ENCODE measurements at places on chromosomes 7 and 10. TPM values are rescaled to one million over a fixed set of nuclear protein-coding genes. Genes with fewer than 3 reads are reported as not detected.
A peak's percentile ranks its signal among the peaks of the same experiment; 100 is the strongest.

The VSTM4 gene
- total RNA-seq: 0.51 TPM

The HK1 gene
- 38.7 TPM for total RNA-seq

GRCh38 chr7:36875794-36876193, 151.5 kb upstream of the AOAH start:
- H3K27me3 ChIP-seq: no peaks in the 10 kb centered on the region
- no peak overlapping the region for H3K27ac ChIP-seq
- DNase-seq: peak; percentile 66
- H3K4me1 ChIP-seq: peaks cover 13% of the 10 kb centered on the region
- peaks cover 22% of the 10 kb centered on the region for H3K36me3 ChIP-seq

The REPIN1 gene
- 85.4 TPM for total RNA-seq

DNA sequence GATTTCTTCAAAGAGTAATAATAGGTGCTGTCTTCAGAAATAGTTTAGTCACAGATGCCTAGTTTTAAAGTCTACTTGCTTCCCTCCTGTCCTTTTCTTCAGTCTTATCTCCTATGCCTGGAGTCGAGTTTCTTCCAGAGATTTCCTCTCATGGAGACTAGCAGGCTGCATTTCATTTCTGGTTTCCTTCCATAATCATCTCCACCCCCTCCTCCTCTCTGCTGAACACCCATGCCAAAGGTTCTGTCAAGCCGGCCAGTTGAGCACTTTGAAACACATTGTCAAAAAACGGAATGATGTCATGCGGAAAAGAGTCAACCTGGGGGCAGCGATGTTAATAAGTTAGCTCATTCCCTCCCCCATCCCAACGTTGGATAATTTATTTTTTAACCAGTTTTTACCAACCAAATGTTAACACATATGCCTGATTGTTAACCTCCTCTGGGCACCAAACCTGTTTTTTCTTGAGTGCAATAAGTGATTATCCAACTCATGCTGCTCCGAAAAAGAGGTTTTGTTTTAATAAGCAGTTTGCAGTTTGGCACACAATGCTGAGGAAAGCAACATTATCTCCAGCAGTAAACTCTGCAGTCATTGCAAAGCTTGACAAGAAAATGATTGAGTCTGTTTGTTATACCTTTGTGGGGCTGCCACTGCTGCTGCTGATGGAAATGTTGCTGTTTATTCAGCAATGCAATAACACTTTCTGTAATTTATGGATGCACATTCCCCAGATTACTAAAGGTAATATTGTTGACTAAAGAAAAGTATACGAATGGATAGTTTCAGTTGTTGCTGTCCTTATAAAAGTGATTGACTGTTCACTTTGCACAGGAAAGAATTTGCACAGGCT, 161.6 kb downstream of the LRMDA start:
- DNase-seq: no peak
- H3K4me3 ChIP-seq: no peak overlapping the region
- no peaks in the 10 kb centered on the region for H3K36me3 ChIP-seq
- H3K27ac ChIP-seq: no peak overlapping the region
- no peaks in the 10 kb centered on the region for H3K4me1 ChIP-seq
- H3K27me3 ChIP-seq: peaks cover 8% of the 10 kb centered on the region

DNA sequence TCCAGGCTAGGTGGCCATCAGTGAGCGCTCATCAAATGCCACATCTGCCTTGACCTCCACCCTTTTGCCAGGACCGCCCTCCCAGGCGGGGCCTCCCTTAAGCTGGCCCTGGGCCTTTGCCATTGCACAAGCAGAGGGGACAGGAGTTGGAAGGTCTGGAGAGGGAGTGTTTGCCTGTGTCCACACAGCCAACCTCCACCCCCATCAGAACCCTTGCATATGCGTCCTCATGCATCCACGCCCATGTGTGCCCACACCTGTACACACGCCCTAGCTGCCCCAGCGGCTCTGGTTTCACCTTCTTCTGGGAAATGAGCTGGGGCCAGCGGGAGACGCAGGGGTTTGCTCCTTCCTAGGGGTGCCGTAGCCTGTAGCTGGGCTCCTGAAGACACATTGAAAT, 64.0 kb downstream of the NEURL1 start:
- H3K27ac ChIP-seq: no peak overlapping the region
- H3K36me3 ChIP-seq: no peaks in the 10 kb centered on the region
- no peak overlapping the region for H3K4me3 ChIP-seq
- peaks cover 35% of the 10 kb centered on the region for H3K27me3 ChIP-seq
- no peak for DNase-seq

DNA sequence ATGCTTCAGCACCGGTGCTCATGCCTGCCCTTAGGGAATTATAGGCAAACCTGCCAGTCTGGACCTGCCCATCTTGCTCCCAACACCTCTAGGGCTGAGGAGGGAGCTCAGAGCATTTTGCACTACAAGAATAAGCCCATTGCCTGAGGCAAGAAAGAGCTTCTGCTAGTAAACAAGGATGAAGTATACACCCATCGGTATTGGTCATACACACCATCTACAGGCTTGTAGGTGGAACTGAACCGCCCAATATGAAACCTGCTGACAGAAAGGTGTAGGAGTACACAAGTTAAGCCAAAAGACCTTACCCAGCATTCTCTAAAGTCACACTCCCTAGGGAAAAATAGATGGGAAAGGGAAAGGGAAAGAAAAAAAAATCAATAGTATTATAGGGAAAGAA, 957.0 kb upstream of the LRRTM3 start:
- no peak for DNase-seq
- H3K27ac ChIP-seq: no peak overlapping the region
- H3K4me1 ChIP-seq: no peaks in the 10 kb centered on the region

GRCh38 chr7:99170730-99171074, 26.8 kb upstream of the SMURF1 start:
- H3K4me3 ChIP-seq: no peak overlapping the region
- H3K27me3 ChIP-seq: no peaks in the 10 kb centered on the region
- no peak overlapping the region for H3K27ac ChIP-seq
- no peaks in the 10 kb centered on the region for H3K36me3 ChIP-seq
- H3K4me1 ChIP-seq: no peaks in the 10 kb centered on the region

The C10orf143 gene
- 3.5 TPM for total RNA-seq

- no peak for DNase-seq
- no peak overlapping the region for H3K27ac ChIP-seq
- H3K27me3 ChIP-seq: peaks cover 5% of the 10 kb centered on the region
- H3K36me3 ChIP-seq: no peaks in the 10 kb centered on the region
Measured at GRCh38 chr7:132359743-132360142, 216.5 kb downstream of the PLXNA4 start.

- no peaks in the 10 kb centered on the region for H3K4me1 ChIP-seq
- peak; percentile 32 for DNase-seq
- no peak overlapping the region for H3K27ac ChIP-seq
- H3K36me3 ChIP-seq: no peaks in the 10 kb centered on the region
- H3K27me3 ChIP-seq: no peaks in the 10 kb centered on the region
Measured at GRCh38 chr7:1651891-1652290, 18.2 kb upstream of the ELFN1 start.
